SHP77 treated with DMSO at 0.1 percent for 48 hours (cell line): ENCODE measurements at places on chromosomes 4 and X.

GRCh38 chr4:172725581-172725980 lies 443.0 kb upstream of the GALNT7 start:
- no peak for DNase-seq

DNA sequence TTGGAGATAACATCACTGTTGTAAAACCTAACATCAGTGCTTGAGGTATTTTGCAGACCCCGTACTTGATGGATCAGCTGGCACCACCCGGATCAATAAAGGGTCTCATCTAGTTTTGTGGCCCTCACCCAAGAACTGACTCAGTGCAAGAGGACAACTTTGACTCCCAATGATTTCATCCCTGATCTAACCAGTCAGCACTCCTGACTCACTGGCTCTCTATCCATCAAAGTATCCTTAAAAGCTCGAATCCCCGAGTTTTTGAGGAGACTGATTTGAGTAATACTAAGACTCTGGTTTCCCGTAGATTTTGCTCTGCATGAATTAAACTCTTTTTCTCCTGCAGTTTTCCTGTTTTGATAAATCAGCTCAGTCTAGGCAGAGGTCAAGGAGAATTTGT lies 2498.1 kb downstream of the PCDH7 start:
- DNase-seq: no peak

- DNase-seq: no peak
Measured at GRCh38 chrX:42237956-42238355, 314.6 kb upstream of the CASK start.

- no peak for DNase-seq
Measured at GRCh38 chr4:140096921-140097320, 57.1 kb downstream of the MAML3 start.

- no peak for DNase-seq
Measured at GRCh38 chr4:780716-781492, 45.0 kb downstream of the CPLX1 start.

DNA sequence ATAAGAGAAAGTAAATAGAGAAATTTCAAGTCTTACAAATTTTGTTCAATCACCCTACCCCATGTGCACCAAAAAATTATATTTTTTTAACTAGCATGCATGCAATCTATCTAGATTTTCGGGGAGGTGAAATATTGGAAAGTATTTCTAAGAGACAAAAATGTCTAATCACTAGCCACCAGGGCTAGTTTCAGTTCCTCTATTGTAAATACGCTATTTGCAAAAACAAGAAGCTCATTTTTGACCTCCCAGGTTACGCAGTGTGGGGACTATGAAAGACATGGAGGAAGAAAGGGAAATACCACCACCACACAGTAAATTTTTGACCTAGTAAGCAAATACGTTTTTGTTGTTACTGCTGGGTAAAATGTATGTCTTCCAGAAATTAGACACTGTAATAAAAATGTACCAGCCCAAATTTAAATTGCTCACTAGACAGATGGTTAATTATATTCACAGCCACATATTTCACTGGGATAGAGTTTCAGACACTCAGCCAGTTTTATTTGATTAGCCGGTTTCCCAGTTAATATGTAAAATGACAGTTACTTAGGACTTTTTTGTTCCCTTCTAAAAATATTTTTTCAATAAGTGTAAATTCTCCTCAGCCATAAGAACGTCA lies 2.2 kb downstream of the NEXMIF start:
- no peak for DNase-seq

GRCh38 chr4:17356926-17357325 lies 155.0 kb downstream of the QDPR start:
- no peak for DNase-seq

DNA sequence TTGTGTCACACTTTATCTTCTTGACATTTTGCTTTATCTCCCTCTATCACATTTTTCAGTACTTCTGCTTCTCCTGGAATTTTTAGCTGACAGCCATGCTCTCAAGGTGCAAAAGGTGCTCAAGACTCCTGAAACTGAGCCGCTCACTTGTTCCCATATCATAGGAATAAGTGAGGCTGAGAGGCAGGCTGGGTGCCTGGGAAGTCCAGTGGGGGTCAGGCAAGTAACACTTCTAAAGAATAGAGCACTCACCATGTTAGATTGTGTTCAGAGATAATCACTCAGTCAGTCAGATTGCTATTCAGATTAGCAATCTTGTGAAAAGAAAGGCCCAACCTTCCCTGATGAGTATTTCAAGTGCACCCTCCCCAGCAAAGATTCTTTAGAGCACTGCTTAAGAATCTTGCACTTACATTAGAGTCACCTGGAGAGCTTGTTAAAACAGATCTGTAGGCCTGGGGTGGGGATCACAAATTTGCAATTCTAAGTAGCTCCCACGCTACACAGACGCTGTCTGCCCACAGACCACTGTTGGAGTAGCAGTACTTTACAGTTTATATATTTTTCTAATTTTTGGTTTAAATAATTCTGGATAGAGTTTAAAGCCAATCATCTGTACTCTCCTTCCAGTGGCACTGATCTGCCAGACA lies 23.1 kb upstream of the LRAT start:
- no peak for DNase-seq

DNA sequence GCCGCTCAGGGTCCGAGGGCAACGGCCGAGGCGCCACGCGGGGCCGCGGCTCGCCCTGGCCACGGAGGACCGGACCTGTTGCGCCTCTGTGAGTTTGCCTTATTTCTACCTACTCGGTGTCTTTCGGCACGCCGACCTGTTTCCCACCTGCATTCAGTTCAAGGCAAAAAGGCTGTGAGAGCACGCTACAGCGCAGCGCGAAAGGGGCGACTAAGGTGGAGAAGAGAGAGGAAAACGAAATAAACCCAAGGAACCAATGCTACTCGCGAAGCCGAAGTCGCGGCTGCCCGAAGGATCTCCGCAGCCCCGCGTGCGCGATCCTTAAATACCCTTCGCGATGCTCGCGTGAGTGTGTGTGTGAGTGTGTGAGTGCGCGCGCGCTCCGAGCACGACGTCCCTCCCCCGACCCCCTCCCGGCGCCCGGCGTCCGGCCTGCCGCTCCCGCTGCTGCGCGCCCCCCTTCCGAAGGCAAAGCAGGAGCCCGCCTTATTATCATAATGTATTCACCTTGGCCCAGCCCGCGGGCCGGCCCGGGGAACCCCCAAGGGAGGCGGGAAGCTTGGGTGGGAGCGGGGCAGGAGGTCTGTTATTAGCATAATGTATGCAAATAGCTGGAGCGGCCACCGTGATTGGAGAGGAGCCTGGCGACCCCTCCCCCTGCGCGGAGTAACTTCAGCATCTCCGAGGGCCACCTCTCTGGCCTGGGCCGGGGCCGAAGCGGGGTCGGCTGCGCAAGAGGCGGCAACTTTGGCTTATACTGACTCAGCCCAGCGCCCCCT lies at the start of gene COL25A1:
TSS of gene COL25A1 (minus strand) at position 298 of the 779 bp plus-strand sequence.
- no peak for DNase-seq

- DNase-seq: no peak
Measured at GRCh38 chrX:104659005-104659744, 93.2 kb downstream of the IL1RAPL2 start.

DNA sequence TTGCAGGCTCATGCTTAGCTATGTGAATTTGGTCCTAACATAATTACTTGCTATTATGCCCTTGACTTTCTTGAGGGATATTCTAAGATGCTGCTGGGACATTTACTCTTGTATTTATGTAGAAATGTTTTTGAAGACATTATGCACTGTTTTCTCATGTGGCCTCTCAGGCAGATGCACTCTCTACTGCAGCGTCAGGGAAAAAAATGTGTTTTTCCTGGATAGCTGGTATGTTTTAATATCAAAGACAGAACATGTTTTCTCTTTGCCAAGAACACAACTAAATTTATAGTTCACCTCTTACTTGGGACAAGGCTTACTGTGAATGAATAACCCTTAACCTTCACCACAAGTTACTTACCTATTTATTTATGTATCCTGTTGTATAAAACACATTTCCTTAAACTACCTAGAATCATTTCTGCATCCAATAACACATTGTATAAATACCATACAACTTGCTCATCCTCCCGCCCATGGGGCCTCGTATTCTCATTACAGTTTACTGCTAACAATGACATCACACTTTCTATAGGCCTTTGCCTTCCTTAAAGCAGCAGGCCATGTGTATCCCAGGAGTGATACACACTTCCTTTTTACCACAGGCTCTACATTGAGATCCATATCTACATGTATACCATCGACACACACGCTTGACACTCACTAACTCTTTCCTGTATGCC lies 178.7 kb downstream of the SLIT2 start:
- no peak for DNase-seq

- DNase-seq: no peak
Measured at GRCh38 chr4:73527196-73527595, 45.7 kb downstream of the AFM start.

DNA sequence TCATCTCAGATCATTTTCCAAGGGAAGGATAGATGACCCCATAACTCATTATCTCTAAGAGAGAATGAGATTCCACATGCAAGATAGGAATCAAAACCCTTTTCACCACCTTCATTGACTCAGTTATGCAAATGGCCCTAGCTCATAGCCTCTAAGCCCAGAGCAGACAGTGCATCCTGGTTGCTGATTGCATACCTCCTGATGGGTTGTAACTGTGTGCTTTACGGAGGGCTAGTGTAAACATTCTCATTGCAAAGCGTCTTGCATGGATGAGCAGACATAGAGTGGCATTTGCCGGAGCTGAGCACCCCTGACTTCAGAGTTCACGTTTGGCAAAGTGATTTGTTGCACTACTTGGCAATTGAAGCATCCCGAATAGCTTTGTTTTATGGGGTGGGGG lies 151.0 kb downstream of the VCX3A start:
- DNase-seq: peak; percentile 8

DNA sequence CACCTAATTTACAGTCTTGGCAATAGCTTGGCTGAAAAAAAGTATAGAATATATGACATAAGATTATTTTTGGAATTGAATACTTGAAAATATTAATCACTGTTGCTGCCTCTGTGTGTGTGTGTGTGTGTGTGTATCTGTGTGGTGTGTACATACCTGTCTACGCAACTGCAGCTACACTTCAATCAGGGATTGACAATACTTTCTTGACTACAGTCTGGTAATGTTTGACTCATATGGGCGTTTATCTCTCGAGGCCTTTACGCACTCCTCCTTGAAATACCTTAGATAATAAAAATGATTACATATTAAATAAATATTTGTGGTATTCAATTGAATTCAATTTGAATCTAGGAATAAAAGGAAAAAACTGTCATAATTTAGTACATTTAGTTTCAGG lies 565.2 kb downstream of the PCDH18 start:
- DNase-seq: no peak

DNA sequence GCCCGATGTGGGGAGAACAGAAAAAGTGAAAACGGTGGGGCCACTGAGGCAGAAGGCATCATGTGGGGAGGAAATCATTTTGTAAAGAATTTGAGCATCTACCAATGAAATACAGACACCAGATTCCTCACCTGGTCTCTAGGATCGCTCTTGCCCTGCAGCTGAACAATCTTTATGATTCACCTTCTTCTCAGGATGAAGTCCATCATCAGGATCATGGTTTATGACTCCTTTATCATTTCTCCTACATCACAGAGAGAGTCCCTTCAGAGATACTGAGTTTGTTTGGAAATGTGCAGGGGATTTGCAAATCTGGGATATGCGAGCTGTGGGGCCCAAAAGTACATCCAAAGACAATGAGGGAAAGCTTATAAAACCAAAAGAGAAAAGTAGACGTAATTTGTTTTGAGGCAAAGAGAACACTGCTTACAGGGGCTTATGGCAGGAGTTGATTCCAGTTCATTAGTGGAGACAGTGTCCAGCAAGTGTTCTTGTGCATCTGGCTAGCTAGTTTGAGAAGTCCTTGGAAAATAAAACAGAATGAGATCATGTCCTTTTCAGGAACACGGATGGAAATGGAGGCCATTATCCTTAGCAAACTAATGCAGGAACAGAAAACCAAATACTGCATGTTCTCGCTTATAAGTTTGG lies 15.3 kb upstream of the ANXA5 start:
- DNase-seq: no peak

DNA sequence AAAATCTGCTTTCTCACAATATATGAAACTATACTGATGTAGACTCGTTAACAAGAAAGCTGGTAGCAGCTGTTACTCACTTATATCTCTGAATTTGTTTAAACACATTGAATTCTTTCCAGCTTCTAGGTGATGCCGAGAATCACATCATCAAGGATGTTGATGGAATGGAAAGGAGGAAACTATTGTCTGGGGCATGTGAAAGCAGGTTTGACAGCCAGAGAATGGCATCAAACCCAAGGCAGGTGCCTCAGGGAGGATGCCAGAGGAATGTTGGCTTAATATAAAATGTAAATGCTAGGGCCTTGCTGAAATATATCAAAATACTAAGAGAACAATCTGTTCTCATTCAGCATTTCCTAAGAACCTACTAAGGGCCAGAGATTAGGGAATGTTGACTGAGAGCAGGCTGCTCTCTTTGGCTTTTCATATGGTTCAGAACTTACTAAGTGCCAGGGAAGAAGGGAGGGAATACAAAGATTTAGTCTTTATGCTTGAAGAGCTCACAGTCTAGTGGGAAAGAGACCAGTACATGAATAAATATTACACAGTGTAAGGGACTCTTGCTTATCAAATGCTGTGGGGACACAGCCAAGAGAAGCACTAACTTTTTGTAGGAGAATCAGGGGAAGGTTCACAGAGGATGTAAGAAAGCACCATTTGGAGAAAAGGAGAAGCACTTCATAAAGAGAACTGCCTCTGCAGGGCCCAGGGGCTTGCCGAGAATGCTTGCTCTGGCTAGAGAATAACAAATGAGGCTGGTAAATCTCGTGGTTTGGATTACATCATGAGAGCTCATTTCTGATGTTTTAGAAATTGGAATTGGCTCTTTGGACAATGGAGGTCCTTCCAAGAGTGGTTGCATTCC lies 14.7 kb downstream of the SLIT2 start:
- DNase-seq: no peak

DNA sequence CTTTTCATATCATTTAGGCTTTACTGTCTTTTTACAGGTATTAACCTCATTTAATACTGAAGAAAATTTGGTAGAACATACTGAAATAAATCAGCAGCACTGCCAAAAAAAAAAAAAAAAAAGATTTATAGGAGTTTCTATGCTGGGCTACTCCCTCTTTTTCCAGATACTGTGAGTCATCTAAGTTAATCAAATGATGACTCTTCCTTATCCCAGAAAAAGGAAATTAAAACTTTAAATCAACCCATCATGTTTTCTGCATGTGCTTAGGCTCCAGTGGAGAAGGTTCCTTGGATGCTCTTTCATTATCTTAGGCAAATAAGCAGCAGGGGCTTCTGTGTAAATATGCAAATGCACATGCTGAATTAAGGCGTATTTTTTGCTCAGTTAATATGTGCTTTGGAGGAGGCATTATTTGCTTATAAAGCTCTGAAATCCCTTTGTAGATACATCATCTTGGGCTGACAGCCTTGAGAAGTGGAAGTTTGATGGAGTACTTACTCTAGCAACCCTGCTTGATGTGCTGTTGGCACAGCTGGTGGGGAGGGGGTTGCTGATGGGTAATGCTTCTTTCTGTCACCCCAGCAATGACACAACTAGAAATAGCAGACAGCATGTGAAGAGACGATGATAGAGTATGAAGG lies 136.1 kb downstream of the C4orf33 start:
- DNase-seq: peak; percentile 90

- DNase-seq: no peak
Measured at GRCh38 chrX:115504167-115504566, 56.8 kb upstream of the PLS3 start.

GRCh38 chr4:118881512-118882146 lies 7.0 kb upstream of the SYNPO2 start:
- DNase-seq: no peak

GRCh38 chrX:103376979-103377324 lies 614 bp downstream of the BEX3 start:
- no peak for DNase-seq

- DNase-seq: no peak
Measured at GRCh38 chr4:145739845-145740244, 59.9 kb downstream of the C4orf51 start.

- no peak for DNase-seq
Measured at GRCh38 chrX:57289089-57289488, 2.6 kb downstream of the FAAH2 start.
